NCI-H82 (cell line): ENCODE measurements at places on chromosomes 6 and 20.
A peak's percentile ranks its signal among the peaks of the same experiment; 100 is the strongest.

DNA sequence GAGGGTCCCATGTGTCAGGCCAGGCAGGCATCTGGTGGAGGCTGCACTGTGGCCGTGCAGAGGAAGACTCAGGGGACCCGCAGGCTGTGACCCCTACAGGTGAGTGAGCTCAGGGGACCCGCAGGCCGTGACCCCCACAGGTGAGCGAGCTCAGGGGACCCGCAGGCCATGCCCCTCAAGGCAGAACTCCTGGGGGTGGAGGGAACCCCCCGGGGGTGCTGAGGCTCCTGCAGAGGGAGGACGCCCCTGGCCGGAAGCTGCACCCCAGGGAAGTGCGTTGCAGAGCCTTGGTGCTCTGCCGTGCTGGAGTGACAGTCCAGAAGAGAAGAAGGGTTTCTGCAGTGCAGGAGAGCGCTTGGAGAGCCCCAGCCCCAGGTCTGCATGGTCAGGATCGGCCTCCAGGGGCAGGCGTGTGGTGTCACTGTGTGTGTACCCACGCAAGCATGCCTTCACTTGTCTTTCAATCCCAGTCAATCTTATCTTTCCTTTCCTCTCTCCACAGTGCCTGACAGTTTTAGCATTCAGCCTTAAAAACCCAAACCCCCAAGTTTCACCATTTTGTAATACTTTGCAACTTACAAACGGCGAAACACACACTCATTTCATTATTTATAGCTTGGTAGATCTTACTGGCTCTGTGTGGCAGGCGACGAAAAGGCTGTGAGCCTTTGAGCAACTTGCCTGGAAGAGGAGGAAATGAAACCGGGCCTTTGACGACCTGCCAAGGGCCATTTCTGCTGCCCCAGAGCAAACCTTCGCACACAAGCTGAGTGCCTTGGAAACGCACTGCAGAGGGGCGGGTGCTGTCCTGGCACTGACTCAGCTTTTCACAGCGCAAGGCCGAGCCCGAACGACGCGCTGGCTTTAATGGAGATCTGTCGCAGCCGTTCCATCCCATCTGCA lies 101.4 kb upstream of the AGPAT4 start:
- DNase-seq = peak; percentile 35

DNA sequence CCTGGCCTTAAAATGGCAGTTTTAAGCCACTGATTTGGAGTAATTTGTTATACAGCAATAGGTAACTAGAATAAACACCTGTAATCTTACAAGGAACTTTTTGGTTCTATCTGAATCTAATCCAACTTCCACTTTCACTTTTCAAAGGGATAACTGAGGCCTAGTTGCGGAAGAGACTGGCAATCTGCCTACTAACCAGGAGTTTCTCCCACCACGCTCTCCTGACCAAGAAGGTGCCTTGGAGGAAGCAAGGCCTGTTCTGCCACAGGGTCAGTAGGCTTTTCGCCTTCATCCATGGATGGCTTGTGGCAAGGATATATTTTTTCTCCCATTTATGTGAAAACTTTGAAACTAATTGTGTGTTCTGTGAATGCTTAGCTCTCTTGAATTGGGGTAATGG lies 12.9 kb upstream of the MYBL2 start:
- no peak for DNase-seq

DNA sequence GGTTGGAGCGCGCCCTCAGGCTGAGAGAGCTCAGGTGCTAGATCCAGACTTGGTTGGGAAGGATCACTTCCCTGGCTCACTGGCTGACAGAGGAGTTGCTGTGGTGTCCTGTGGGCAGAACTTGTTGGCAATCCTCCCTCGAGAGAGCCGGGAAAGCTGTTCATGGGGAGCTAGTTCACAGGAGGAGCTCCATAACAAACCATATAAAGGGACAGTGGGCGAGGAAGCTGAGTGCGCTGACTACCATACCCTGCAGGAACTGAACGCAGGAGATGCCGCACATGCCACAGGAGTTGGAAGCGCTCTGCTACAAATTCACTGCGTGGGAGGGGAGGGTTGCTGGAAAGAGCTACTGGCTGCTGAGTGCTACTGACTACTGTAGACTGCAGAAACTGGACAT lies 243.2 kb downstream of the OGFRL1 start:
- DNase-seq = no peak

GRCh38 chr6:45812922-45813321 lies 202.7 kb downstream of the CLIC5 start:
- DNase-seq = no peak

DNA sequence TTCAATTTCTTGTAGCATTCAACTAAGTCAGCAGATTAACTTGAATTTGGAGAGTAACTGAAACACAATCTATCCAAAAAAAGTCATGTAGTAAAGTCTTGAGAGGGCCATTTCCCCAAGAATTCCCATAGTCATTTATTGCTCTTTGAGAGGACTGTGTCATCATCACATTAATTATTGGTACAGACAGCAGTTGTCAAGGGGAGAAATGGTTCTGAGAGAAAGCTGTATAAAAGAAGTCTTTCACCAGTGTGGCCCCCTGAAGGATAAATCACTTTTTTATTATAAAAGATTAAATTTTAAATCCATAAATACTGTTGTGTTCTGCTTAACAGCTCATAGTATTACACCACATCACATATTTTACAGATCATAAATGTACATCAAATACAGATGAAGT lies 111.5 kb downstream of the KHDRBS2 start:
- no peak for DNase-seq

GRCh38 chr6:30227763-30228487 lies 14.7 kb upstream of the TRIM26 start:
- no peak for DNase-seq

DNA sequence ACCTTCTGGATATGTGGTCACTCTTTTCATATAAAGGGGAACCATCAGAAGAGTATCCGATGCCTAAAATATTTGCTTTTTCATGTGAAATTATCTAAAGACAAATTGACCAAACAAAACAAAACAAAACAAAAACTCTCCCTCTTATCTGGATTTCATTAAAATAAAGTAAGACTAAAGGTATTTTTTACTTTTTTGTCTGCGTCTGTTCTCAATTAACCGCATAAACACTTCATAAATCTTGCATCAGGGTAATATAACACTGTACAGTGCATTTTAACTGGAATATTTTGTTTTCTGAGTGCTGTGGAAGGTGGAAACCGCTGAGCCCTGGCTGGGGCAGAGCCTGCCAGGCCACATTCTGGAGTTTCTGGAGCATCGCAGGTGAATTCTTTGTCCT lies 234.1 kb upstream of the ZFP64 start:
- no peak for DNase-seq
